ENCODE measurements at places on chromosomes 1 and 21. TPM values are rescaled to one million over a fixed set of nuclear protein-coding genes. Genes with fewer than 3 reads are reported as not detected.

Gene SYPL2
- total RNA-seq: 0.44 TPM

Gene GABPA
- 28.8 TPM for total RNA-seq

Gene UBASH3A
- 0.32 TPM for total RNA-seq

- H3K4me3 ChIP-seq: no peak overlapping the region
- DNase-seq: no peak
- no peaks in the 10 kb centered on the region for H3K27me3 ChIP-seq
- no peaks in the 10 kb centered on the region for H3K36me3 ChIP-seq
- H3K27ac ChIP-seq: no peak overlapping the region
Measured at GRCh38 chr1:46034601-46035516, 97.6 kb downstream of the PIK3R3 start.

- no peak overlapping the region for H3K4me3 ChIP-seq
- no peak overlapping the region for H3K27ac ChIP-seq
- no peaks in the 10 kb centered on the region for H3K36me3 ChIP-seq
- H3K27me3 ChIP-seq: no peaks in the 10 kb centered on the region
- H3K4me1 ChIP-seq: no peaks in the 10 kb centered on the region
Measured at GRCh38 chr21:25324666-25325065, 282.6 kb downstream of the MRPL39 start.

DNA sequence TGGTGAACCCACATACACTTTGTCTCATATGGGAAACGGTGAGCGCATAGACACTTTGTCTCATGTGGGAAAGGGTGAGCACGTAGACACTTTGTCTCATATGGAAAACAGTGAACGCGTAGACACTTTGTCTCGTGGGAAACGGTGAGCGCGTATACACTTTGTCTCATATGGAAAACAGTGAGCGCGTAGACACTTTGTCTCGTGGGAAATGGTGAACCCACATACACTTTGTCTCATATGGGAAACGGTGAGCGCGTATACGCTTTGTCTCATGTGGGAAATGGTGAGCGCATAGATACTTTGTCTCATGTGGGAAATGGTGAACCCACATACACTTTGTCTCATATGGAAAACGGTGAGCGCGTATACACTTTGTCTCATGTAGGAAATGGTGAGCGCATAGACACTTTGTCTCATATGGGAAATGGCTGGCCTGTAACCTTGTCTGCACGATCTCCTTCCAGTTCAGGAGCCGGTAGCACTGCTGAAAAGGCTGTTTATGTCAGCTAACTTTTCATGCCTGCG lies 50.7 kb upstream of the TRAPPC10 start:
- H3K27ac ChIP-seq: no peak overlapping the region
- H3K4me1 ChIP-seq: peaks cover 4% of the 10 kb centered on the region
- no peaks in the 10 kb centered on the region for H3K36me3 ChIP-seq
- no peaks in the 10 kb centered on the region for H3K27me3 ChIP-seq
- no peak for DNase-seq
- no peak overlapping the region for H3K4me3 ChIP-seq

DNA sequence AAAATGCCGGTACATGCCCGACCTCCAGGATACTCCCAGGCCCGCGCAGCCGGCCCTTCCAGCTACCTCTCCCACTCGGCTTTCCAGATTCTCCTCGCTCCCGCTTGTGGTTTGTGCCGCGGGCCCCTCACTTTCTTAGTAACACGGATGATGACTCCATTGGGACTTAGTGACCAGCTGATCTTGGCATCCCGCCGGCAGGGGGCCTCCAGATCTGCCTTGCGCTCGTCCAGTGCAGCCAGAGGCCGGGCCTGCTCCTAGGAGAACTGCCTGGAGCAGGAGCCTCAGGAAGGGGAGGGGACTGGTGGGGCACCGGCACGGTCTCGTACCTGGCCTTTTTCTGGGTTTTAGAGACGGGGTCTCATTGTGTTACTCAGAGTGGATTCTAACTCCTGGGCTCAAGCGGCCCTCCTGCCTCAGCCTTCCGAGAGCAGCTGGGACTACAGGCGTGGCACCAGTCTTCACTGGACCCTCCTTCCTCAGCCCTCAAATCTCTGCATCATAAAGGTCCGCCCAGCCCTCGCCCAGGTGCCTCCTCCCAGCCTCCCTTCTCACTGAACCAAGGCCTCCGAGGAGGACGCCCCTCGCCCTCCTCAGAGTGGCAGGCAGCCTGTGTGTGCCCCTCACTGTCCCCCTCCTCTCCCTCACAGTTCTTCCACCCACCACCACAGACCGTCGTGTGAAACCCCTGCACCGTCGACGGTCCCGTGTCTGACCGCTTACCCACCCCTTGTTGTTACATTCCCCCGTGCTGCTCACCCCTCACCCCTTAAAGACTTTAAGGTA lies 78.6 kb downstream of the SLC25A24 start:
- no peak for DNase-seq
- H3K4me1 ChIP-seq: no peaks in the 10 kb centered on the region
- no peak overlapping the region for H3K4me3 ChIP-seq
- no peaks in the 10 kb centered on the region for H3K27me3 ChIP-seq
- no peaks in the 10 kb centered on the region for H3K36me3 ChIP-seq
- H3K27ac ChIP-seq: no peak overlapping the region

DNA sequence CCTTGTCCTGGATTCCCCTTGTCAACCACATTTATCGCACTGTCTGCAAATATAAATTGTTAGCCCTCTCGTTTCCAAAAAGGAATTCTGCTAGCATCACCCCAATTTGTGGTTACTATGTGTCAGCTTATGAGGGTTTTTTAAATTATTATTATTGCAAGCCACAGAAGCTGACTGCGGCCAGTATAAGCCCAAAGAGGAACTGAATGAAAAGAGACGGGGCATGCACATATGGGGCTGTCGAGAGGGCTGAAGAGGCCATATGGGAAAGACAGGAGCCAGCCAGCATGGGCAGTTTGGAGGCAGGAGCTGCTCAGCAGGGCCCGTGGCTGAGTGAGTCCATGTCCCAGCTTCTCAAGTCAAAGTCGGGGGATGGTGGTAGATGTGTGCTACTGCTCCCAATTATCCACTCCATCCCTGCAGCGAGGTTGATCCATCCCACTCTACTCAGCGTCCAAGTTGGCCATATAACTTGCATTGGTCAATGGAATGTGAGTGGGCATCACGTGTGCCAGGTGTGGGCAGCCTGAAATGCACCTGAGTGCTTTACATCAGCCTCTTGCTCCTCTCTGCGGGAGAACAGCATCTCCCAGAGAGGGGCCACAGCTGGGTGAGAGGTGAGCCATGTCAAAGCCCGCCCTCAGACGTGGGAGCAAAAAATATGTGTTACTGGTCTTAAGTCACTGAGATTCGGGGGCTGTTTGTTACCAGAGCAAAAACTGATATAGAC lies 37.6 kb upstream of the LDLRAP1 start:
- no peaks in the 10 kb centered on the region for H3K36me3 ChIP-seq
- H3K27me3 ChIP-seq: no peaks in the 10 kb centered on the region
- H3K4me1 ChIP-seq: no peaks in the 10 kb centered on the region
- H3K4me3 ChIP-seq: no peak overlapping the region
